Left kidney (tissue), 8 donors: ENCODE measurements at places on chromosomes 1 and 21.

GRCh38 chr1:22709891-22710700 is 543 bp upstream of the EPHB2 start:
- DNase-seq: peak; percentile 46

GRCh38 chr1:21097729-21098128 is 79.0 kb downstream of the EIF4G3 start:
- DNase-seq: no peak

GRCh38 chr21:17795146-17796036 is 23.8 kb downstream of the C21orf91 start:
- no peak for DNase-seq

DNA sequence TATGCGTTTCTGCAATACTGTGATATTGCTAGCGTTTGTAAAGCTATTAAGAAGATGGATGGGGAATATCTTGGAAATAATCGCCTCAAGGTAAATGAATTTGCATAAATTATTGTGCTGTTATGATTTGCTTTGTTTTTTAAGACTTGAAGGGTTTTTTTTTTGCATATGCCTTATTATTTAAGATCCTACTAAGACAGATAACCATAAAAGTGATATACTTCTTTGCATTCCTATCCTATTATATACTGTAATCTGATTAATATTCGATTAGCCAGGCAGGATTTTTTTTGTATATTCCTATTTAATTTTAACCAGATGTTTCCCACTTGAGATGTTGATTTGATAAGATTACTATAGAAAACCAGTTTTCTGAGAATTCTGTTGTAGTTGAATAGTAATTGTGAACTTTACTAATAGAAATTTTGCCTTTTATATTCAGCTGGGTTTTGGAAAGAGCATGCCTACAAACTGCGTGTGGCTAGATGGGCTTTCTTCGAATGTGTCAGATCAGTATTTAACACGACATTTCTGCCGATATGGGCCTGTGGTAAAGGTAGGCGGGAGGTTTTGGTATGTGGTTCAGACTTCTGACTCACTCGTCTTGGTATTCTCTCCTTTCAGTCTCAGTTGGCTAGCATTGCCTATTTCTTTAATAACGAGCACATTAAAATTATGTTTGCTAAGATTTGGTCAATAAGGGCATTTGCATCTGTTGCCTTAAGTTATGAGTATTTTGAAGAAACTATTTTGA is 56.8 kb downstream of the ZBTB17 start:
- no peak for DNase-seq

GRCh38 chr1:206507284-206508129 is at the start of gene RASSF5:
Gene RASSF5 (plus strand): TSS chr1:206507531. CDS start chr1:206507603, 72 bp downstream.
- DNase-seq: no peak

DNA sequence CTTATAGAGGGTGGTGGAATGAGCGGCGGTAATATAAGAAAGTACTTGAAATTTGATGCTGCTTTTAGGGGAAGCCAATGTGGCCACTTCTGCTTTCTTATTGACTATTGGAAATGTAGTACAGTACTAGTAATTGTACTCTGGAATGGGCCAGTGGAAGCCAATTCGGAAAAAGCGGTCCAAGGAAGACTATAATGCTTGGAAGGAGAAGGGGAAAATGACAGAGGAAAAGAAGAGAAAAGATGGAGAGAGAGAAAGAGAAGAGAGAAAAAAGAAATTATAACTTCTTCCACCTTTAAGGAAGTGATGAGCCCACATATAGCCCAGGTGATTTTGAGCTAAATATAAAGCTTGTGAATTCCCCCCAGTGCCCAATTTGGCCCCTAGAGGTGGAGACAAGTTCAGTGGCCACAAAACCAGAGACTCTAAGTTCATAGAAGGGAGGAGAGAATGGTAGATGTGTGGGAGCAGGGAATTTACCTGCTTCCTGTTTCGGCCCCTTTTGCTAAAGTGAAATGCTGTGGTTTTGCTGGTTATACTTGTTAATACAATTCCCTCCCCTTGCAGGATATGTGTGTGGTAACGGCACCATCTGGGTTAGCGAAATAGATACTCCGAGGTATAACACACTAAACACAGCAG is 35.7 kb upstream of the DUSP10 start:
- no peak for DNase-seq

DNA sequence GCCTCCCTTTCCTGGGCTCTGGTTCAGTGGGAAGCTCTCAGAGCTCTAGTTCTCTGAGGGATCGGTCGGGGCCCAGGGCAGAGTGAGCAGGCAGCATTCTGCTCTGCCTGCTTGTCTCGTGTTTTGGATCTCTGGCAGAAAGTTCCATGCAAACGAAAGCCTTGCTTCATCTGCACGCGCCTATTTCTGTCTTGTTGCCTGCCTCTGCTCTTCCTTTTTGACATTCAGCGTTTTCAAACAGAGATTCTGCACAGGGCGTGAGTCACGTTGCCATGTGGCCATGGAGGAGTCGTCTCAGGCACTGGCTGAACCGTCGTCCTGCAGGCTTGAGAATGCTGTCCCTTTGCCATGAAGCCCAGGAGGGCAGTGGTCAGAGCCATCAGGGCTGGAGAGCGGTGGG is 20.3 kb downstream of the AJAP1 start:
- DNase-seq: no peak

DNA sequence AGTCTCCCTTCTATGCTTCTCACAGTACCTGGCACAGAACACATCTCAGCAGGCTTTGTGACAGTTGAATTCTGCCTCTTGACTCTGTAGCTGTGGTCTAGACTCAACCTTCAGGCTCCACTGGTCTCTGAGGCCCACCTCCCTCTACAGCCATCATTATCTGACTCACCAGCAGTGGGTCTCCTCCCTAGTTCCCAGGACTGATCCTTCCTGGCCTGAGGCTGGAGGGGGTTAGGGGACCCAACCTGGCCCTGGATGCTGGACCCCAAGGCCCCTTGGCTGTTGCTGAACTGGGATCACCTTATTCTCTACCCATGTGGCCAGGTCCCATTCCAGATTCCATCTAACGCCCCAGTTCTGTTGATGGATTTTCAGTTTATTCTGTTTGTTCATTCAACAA is 43.1 kb upstream of the FOXO6 start:
- no peak for DNase-seq

GRCh38 chr1:160777486-160778089 is 18.4 kb upstream of the LY9 start:
- DNase-seq: peak; percentile 19

DNA sequence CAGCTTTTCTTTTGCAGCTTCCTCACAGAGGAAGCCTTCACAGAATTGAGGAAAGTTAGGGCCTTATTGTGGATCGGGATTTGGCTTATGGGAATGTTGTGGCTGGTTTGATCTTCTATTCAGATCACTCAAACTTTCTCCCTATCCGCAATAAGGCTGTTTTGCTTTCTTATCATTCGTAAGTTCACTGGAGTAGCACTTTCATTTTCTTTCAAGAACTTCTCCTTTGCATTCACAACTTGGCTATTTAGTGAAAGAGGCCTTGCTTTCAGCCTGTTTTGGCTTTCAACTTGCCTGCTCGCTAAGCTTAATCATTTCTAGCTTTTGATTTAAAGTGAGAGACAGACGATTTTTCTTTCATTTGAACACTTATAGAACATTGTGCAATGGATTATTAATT is 181.9 kb upstream of the B3GALT2 start:
- no peak for DNase-seq

- no peak for DNase-seq
Measured at GRCh38 chr1:236952246-236953003, 51.8 kb downstream of the MT1HL1 start.
